ENCODE measurements at places on chromosomes 13 and 19. TPM values are rescaled to one million over a fixed set of nuclear protein-coding genes. Genes with fewer than 3 reads are reported as not detected.

The CA11 gene
- 3.6 TPM for total RNA-seq

The ZNF440 gene
- 18.0 TPM for total RNA-seq

DNA sequence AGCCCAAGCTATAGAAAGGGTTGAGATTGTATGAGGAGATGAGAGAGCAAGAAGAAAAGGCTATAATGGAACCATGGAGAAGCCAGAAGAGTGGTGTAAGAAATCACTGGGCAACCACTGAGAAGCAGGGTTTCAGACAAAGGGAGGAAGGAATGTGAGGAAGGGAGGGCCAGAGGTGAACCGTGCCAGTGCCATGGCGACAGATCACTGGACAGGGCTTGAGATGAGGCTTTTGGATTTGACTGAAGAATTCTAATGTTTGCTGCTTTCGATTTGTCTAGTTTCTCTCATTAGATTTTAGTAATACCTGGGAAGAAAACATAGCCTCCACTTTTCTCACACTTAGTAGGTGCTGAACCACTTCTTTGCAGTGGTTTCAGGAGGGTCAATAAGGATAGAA lies 6.3 kb upstream of the GPR183 start:
- no peaks in the 10 kb centered on the region for H3K36me3 ChIP-seq
- H3K27me3 ChIP-seq, result no peaks in the 10 kb centered on the region
- no peak for DNase-seq
- H3K4me3 ChIP-seq, result no peak overlapping the region
- no peaks in the 10 kb centered on the region for H3K4me1 ChIP-seq

GRCh38 chr19:31723101-31723500 lies 373.9 kb upstream of the TSHZ3 start:
- DNase-seq, result no peak
- no peak overlapping the region for H3K4me3 ChIP-seq
- no peaks in the 10 kb centered on the region for H3K27me3 ChIP-seq
- no peak overlapping the region for H3K27ac ChIP-seq

GRCh38 chr13:41606646-41607045 lies 149.3 kb downstream of the RGCC start:
- H3K4me1 ChIP-seq, result peaks cover 17% of the 10 kb centered on the region
- H3K27ac ChIP-seq, result no peak overlapping the region
- peaks cover 5% of the 10 kb centered on the region for H3K36me3 ChIP-seq
- no peaks in the 10 kb centered on the region for H3K27me3 ChIP-seq

All from left lung (tissue), 14 donors.